NCI-H1436 (cell line): ENCODE measurements at places on chromosomes 5 and 9.
A peak's percentile ranks its signal among the peaks of the same experiment; 100 is the strongest.

- DNase-seq = peak; percentile 6
Observed at GRCh38 chr5:1772634-1773033, 27.0 kb downstream of the MRPL36 start.

GRCh38 chr5:134609232-134609851 lies 23.3 kb downstream of the SAR1B start:
- no peak for DNase-seq

- DNase-seq = no peak
Observed at GRCh38 chr5:37437711-37438110, 58.6 kb downstream of the WDR70 start.

- DNase-seq = no peak
Observed at GRCh38 chr5:40877371-40877988, 31.8 kb upstream of the C7 start.

DNA sequence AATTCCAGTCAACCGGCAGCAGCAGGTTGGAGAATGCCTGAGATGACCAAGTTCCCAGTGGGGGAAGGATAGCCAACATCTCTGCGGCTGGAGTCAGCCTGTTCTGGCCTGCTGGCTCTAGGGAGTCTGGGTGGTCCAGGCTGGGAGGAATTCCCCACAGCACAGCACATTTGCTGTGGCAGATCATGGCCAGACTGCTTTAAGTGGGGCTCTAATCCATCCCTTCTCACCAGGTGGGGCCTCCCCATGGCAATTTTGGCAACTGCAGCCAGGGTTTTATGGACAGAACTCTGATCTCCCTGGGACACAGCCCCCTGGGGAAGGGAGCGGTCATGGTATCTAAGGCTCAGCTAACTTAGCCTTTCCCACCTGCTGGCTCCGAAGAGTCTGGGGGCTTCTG lies 226.1 kb downstream of the DTWD2 start:
- no peak for DNase-seq

GRCh38 chr9:33159777-33160127 lies 7.4 kb downstream of the B4GALT1 start:
- no peak for DNase-seq

DNA sequence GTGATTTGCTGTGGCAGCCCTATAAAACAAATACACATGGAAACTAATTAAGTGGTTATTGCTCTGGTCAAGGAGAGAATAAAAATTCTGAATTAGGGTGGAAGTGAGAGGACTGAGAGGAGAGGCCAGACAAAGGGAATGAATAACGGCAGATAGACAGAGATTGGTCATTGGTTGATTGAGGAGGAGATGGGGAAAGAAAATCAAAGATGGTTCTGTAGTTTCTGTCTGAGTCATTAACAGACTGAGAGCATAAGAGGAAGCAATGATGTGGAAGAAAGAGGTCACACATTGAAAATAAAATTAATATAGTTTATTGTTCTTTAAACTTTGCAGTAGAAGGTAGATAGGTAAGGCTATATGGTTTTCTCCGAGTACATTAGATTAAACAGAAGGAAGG lies 469.8 kb downstream of the ACTL7B start:
- no peak for DNase-seq

GRCh38 chr5:154276973-154277331 lies 86.4 kb downstream of the GALNT10 start:
- no peak for DNase-seq

DNA sequence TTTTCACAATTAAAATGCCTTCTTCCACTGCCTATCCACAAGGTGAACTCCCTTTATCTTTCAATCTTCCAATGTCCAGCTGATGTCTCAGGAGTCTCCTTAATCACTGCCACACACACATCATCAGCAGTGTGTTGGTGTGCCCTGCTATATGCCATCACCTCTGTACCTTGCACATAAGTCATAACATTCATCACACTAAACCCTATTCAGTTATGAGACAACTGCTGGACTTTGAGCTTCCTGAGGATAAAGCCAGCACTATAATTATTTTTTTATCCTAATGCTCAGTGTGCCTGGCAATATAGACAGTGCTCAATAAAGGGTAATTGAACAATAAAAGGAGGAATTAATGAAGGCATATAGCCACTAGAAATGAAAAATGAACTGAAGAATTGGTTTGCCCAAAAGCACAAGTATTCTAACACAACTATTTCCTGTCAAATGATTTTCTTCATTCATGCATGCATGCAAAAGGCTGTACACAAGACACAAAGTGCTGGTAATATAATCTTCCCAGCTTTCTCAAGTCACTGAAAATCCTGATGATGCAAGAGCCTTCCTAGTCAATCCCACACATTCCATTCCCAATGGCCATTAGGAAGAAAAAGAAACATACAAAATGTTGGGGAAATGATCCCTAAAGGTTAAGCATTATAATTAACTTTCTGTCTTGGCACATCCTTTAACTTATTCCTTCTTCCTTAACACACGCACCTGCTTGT lies 32.4 kb downstream of the LPAR1 start:
- no peak for DNase-seq

GRCh38 chr5:37448941-37449340 lies 69.8 kb downstream of the WDR70 start:
- no peak for DNase-seq

DNA sequence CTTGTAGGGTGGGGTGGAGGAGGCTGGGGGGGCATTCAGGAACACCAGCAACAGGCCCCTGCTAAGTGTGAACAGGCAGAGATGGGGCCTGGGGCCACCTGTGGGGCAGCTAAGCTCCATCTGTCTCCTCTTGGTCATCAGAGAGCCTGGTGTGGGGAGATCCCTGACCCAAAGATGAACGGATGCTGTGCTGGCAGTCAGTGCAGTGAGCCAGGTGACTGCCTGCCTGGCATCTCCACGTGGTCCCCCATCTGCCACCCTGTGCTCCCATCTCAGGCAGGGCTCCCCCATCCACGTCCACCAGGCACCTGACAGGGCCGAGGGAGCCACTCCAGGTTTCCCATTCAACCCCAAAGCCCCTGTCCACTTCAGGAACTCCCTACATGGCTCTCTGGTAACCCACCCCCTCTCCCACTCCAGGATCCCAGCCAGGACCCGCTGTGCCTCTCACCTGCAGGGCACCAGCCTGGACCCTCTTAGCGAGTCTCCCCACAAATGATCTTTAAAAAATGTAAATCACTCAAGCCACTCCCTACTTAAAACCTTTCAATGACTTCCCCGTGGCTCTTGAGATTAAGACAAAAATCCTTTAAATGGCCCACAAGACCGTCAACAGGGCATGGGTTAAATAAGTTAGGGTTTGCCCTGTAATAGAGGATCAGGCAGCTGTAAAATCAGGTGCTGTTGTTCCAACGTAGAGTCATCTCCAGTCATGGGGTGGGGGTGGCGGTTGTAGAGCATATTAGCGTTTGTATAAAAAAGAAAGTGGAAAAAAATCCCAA lies 60.8 kb downstream of the LMX1B start:
- no peak for DNase-seq

- no peak for DNase-seq
Observed at GRCh38 chr9:82376677-82377232, 388.2 kb downstream of the SPATA31D1 start.

DNA sequence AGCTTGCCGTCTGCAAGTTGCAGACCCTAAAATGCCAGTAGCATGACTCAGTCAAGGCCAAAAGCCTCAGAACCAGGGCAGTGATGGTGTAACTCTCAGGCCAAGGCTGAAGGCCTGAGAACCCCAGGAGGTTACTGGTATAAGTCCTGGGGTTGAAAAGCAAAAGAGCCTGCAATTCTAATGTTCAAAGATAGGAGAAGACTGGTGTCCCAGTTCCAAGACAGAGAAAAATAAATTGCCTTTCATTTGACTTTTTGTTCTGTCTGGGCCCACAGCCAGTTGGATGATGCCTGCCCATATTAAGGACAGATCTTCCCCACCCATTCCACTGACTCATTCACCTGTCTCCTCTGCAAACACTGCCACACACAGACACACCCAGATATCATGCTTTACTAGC lies 673.2 kb downstream of the CDH18 start:
- no peak for DNase-seq

- no peak for DNase-seq
Observed at GRCh38 chr9:137333016-137333671, 31.1 kb upstream of the NRARP start.

GRCh38 chr9:107770716-107771115 lies 281.1 kb upstream of the KLF4 start:
- no peak for DNase-seq

DNA sequence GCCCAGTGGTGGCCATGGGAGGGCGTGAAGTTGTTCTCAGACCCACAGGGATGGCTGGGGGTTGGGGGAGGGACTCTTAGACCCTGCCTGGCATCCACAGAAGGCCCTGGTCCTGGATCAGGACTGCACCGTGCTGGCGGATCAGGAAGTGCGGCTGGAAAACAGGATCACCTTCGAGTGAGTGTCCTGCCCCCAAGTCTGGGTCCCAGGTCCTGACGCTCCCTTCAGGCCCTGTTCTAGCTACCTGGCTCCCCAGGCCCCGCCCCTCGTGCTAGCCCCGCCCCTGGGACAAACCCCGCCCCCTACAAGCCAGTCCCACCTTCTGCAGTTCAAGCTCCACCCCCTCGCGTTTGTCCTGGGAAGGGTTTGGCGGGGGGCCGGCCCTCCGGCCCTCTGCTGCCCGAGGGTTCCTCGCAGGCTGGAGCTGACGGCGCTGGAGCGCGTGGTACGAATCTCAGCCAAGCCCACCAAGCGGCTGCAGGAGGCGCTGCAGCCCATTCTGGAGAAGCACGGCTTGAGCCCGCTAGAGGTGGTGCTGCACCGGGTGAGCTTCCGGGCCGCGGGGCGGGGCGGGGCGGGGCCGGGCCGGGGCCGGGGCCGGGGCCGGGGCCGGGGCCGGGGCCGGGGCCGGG lies 12.9 kb downstream of the RGS14 start:
- DNase-seq = peak; percentile 72

DNA sequence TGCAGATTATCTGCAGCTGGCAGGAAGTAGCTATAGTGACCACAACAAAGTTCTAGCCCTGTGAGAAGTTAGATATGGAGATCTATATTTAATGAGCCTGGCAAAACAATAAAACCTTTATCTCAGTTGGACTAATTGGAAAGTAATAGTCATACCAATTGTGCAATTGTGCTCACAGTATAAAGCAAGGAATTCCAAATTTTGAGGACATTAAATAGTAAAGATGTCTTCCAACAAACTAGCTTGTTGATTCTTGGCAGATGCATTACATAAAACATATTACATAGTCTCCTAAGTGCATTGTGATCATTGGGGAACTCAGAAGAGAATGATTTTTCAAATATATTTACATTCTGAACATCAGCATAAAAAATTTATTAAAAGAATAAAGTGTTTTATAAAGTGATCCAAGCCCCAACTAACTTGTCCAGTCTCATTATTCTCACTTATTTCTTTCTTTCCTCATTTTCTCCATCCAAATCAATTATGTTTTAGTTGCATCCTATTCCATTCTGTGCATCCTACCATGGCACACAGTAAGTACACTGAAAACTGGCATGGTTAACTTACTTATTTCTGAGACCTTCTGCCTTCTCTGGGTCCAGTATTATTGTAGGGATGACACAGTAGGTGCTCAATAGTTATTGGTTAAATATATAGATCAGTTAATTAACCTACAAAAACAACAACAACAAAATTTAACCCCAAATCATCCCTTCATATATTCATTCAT lies 977.2 kb upstream of the NUDT12 start:
- no peak for DNase-seq

DNA sequence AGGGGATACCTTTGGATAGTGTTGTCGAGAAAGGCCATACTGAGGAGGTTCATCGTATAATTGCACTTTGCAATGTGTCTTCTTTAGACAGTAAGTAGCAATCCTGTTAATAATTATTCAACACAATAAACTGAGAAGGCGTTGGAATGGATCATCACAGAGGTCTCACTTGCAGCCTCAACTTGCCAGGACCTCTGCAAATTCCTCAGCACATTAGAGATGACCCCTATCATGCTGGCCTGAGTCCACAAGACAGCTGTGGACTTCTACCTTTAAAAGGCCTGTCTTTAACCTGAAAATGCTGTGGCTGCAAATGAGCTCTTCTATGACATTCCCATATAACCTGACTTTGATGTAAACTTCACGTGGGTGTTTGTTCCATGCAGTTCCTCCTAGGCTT lies 14.1 kb downstream of the SH3TC2 start:
- no peak for DNase-seq

- no peak for DNase-seq
Observed at GRCh38 chr5:73232266-73233041, 59.5 kb downstream of the TMEM174 start.

- no peak for DNase-seq
Observed at GRCh38 chr9:129513282-129513681, 107.6 kb downstream of the C9orf50 start.

- DNase-seq = peak; percentile 73
Observed at GRCh38 chr5:135834639-135835529, at the start of gene SLC25A48. Gene SLC25A48 (plus strand): TSS chr5:135834663. CDS start chr5:135834848, 185 bp downstream.

DNA sequence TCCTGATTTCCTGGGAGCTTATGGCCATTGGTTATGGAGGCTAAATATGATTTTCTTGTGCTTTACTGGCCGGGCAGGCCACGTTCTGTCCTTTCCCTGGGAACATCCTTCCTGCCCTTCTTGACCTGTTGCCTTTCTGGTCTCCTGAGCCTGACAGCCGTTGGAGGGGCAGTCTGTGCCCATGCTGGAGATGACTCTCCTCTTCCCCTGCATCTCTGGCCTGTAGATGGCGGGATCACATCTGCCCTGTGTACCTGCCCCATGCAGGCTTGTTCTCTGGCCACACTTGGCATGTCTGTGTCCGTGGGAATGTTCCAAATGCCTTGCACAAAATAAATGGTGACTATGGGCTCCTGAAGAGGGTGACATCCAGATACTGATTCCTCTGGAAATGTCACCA lies 253.1 kb upstream of the IRX4 start:
- no peak for DNase-seq

- DNase-seq = no peak
Observed at GRCh38 chr5:39117401-39117800, 43.2 kb upstream of the RICTOR start.

DNA sequence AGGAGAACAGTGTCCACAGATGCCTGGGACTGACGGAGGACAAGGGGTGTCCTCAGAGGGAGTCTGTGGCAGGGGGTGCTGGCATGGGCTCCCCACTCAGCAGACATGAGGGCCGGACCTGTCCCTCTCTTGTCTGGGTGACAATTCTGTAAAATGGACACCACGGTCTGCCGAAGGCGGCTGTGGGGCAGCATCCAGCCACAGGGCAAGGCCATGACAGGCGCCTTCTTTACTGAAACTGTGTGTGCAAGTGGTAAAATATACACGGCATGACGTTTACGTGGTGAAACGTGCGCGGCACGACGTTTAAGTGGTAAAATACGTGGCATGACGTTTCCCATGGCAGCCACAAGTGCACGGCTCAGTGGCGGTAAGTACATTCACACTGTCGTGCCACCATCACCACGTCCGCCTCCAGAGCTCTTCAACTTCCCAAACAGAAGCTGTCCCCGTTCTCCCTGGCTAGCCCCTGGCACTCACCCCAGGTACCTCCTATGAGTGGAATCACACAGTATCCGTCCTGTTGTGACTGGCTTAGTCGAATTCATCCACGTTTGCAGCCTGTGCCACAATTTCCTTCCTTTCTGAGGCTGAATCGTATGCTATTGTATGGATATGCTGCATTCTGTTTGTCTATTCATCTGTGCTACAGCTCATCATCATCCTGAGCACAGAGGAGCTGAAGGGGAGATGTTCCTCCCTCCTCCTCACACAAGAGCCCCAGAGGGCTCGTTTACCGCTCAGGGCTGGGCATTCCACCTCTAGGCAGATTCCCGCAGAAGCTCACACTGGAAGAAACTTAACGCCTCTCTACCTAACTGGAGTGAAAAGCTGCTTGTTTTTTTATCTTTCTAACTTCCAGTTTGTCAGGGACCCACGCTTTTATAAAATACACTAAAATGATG lies 52.5 kb downstream of the COL23A1 start:
- DNase-seq = no peak

GRCh38 chr9:72524820-72525540 lies 3.6 kb downstream of the TMC1 start:
- no peak for DNase-seq
